ENCODE measurements at places on chromosomes 6 and 20.

GRCh38 chr20:3712279-3712873 lies at the start of gene SIGLEC1:
SIGLEC1 (minus strand) TSS chr20:3712600; CDS start chr20:3707128, 5,472 bp downstream.
- no peak for DNase-seq

DNA sequence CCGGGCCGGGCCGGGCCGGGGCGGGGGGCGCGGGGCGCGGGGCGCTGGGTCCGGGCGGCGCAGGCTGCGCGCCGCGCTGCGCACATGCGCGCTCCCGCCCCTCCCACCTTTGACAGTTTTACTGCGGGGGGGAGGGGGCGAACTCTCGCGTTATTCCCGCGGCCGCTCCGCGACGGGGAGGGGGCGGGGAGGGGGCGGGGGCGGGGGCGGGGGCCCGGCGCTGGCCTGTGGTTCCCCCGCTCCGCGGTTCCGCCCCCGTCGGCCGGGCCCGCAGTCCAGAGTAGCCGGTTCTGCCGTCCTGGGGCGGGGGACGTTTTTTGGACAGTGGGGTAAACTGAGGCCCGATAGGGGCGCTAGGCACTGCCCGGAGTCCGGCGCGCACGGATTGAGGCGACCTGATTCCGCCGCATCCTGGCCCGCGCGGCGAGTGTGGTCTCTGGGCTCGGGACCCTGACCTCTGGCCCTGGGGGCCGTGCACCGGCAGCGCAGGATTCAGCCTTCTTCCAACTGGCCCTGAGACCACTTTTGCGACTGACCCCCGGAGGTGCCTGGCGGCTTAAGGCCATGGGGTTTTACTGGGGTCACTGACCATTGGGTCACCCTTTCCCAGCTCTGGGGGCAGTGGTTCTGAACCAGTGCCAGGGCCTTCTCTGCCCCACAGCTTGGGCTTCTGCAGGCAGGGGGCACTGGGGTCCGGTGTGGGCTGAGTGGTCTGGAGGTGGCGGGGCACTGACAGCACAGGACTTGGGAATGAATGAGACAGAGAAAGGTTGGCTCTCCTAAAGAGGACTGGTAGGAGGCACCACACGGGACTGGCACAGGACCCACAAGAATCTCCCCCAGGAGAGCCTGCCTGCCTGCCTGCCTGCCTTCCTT lies at the start of gene ZNF512B:
TSS of gene ZNF512B (minus strand) at position 93 of the 876 bp plus-strand sequence. CDS start 1,980 bp downstream, outside the sequence.
- no peak for DNase-seq

DNA sequence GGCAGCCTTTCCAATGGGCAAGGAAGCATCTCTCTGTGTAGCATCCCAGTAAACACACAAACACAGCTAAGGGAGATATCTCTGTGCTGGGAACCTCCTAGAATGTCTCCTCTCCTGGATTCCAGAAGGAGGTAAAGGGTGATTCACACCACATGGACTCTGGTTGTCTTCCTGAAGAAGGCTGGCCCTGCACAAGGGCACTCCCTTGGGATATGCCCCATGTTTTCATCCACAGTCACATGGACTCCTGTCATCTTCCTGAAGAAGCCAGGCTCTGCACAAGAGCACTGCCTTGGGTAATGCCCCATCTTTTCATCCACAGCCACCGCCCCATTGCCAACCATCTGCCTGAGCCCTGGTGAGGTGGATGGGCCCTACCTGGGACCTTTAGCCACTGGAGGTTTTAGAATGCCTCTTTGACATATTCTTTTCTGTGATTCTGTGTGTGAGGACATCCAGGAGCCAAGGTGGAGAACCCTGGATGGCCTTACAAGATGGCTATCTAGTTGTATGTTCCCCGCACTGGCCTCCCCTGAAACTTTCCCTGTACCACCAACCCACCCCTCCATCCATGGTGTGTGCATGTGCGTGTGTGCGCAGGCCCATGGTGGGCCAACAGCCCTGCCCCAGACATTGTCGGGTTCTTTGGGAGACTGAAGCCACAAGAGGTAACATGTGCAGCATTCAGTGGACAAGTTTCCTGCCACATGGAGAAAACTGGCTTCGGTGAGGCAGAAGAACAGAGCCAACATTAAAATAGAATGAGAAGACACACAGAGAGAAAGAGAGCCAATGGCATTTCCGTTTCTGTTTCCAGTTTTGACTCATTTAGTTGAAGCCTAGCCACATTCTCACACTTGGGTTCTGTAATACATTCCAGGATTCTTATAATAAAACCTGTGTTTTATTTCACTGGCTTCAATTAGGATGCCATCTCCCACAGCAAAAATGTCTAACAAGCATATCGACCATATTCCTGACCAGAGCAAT lies 110.2 kb upstream of the CST7 start:
- DNase-seq = no peak

- DNase-seq = no peak
These were observed 21.6 kb upstream of the FKBP5 start for GRCh38 chr6:35710241-35710847.

DNA sequence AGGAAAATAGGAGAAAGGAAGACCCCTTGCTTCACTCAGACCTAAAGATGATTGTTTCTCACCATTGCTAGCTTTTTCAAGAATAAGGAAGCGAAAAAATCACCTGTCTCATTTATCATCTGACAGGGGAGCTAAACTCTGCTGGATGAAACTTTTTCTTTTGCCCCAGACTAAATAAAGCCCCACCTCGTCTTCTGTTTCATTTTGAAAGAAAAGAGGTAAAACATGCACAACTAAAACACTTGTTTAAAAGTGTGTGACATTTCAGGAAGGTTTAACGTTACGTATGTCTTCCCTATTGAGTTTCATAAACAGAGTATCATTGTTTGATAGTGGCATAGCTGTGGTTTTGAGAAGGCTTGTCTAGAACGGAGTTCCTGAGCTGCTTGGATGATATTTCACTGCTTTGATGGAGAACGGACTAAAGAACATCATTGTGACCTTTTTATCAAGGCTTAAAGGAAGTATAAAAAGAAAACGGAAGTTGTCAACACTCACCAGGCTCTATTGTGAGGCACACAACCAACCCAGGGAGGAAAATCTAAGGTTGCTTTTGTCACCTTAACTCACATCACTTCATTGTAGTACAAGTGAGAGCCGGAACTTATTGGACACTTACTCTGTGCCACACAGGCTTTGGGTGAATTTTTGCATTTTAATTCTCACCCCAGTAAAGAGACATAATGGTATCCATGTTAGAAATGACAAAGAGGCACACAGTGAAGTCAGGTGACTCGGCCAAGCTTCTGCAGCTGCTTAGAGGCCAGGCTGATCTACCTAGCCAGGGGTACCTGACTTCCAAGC lies 29.5 kb downstream of the TSHZ2 start:
- no peak for DNase-seq

DNA sequence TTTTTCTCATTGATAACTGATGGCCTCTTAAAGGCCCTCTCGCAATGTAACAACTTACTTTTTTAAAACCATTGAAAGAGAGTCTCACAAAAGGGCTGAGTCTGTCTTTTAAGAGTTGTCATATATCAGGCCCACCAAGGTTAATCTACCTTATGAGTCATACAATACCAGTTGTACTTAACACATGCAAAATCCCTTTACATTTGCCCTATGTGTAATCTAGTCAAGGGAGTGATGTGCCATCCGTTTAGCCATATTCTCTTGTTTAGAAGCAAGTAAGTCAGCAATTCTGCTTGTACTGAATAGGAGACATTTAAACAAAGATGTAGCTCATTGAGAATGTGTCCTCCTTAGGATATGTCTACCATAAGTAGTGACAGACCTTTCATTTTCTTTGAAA lies 143.7 kb downstream of the TENT5A start:
- no peak for DNase-seq

GRCh38 chr6:134425513-134425912 lies 107.6 kb upstream of the SGK1 start:
- no peak for DNase-seq

- DNase-seq = no peak
These were observed 246.0 kb upstream of the ECI2 start for GRCh38 chr6:4381381-4381780.

- no peak for DNase-seq
These were observed 187.0 kb downstream of the SOD2 start for GRCh38 chr6:159506048-159506447.

DNA sequence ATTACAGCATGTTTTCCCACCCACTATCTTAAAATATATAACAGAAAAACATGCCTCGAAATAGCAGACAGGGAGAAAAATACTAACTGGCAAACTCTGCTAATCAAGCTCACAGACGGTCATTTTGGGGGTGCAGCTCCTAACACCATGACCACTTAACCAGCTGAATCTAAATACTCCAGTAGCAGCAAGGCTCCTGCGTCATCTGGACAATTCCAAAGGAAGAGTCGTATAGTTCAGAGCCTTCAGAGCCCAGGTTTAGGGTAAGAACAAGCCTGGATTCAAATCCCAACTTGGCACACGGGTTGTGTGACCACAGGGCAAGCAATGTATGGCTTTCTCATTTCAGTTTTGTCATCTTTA lies 81.3 kb upstream of the COL21A1 start:
- no peak for DNase-seq

GRCh38 chr20:50690650-50691572 lies at the start of gene RIPOR3:
RIPOR3 (minus strand) TSS chr20:50691542; CDS start chr20:50691128, 414 bp downstream.
- DNase-seq = no peak

DNA sequence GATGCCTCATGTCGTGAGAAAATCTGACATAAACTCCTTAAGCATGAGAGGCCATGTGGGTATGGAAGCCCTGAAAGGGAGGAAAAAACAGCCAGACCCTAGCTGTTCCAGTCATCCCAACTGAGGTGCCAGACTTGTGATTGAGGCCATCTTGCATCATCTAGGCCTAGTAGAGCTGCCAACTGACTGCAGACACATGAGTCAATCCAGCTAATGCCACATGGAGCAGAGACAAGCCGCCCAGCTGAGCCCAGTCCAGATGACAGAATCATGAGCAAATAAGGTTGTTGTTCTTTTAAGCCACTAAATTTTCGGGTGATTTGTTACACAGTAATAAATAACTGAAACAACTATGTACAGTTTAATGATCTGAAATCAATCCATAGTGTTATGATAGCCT lies 680.9 kb downstream of the MAFB start:
- DNase-seq = no peak

DNA sequence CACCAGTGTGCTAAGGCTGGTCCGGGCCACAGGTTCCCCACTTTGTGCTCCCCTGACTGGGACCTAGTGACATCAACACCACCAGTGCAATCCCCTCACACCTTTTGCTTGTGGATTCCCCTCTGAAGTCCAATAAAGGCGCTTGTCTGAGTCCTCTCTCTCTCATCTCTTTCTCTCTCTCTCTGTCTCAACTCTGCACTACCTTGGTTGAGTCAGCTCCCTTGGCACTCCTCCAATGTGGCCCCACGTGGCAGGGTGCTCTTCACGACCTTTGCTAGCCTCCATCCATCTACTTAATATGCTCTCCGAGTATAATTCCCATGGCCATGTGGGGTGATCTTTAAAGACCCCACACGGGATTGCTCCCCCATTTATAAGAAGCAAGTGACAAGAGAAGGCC lies 385.0 kb downstream of the CD83 start:
- no peak for DNase-seq

DNA sequence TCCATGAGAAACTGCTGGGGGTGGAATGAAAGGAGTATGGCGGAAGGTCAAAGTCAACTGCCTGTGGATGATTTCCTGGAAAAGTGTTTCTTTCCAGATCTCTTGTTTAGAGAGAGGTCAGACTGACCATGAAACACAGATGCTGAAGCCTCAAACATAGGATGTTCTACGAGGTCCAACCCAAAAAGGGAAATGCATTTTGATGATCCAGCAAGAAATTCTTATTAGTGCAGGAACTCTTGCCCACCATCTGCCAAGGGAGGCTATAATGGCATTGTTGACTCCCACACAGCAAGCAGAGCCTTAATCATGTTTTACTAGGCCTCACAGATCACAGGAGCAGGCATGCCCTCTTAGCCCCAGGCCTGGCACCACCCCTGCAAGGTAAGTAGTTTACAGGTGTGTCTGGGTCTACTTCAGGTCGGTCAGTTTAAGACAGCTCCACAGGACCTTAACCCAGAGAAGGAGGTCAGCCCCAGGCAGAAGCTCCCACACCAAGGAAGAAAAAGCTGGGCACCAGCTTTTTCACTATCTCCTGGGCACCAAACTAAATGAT lies 67.6 kb upstream of the CNKSR3 start:
- DNase-seq = no peak

GRCh38 chr6:71733970-71734899 lies 152.1 kb upstream of the RIMS1 start:
- DNase-seq = no peak
